Stimulated activated CD4-positive, alpha-beta T cell treated with anti-CD3 and anti-CD28 coated beads, Interleukin-2, amount 100 ng/mL, for 48 hours (primary cell): ENCODE measurements at places on chromosomes 7 and 10.

- DNase-seq = peak; percentile 33
These were observed at the start of gene ZNF365 for GRCh38 chr10:62373995-62374861. TSS of gene ZNF365 (plus strand) at chr10:62374369. CDS start at chr10:62376194, 1,825 bp downstream.

GRCh38 chr10:3790858-3791257 lies 5.8 kb upstream of the KLF6 start:
- DNase-seq = no peak

DNA sequence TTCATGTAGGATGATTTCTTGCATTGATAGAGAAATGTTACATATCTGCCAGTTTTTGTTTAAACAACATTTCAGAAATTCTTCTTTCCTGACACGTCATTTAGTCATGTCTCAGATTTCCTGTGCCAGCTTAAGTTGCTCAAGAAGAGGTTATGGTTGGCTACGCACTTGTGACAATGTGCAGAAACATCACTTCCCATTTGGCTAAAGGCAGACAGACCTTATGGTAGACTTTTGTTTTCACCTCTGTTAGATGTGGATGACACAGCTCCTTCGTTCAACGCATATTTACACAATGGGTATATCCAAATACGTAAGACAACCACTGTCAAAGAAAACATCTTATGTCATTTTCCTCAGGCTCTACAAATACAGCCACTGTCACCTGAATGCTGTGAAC lies 125.8 kb downstream of the DOCK4 start:
- no peak for DNase-seq

GRCh38 chr10:79941146-79941545 lies 7.8 kb downstream of the SFTPD start:
- no peak for DNase-seq

GRCh38 chr10:116691635-116692034 lies 50.7 kb downstream of the HSPA12A start:
- no peak for DNase-seq

- DNase-seq = no peak
These were observed 1167.7 kb downstream of the XPNPEP1 start for GRCh38 chr10:108755646-108756045.

DNA sequence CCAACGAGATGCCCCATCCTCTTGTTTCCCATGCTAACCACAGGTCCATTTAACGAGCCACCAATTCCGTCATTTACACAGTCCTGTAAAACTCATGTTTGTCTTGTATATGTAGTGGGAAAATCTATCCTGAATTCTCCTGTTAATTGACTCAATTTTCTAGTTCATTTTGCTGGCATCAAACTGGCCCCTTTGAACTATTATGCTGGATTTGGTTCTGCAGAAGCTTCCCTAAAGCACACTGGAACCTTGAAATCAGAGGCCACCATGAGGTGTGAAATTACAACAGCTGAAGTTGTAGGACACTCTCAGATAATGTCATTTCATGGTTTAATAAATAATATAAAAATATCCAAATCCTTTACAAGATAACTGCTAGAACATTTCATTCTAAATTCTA lies 129.8 kb upstream of the AKR1E2 start:
- DNase-seq = no peak

GRCh38 chr10:126081841-126082466 lies 185.6 kb downstream of the FANK1 start:
- no peak for DNase-seq

DNA sequence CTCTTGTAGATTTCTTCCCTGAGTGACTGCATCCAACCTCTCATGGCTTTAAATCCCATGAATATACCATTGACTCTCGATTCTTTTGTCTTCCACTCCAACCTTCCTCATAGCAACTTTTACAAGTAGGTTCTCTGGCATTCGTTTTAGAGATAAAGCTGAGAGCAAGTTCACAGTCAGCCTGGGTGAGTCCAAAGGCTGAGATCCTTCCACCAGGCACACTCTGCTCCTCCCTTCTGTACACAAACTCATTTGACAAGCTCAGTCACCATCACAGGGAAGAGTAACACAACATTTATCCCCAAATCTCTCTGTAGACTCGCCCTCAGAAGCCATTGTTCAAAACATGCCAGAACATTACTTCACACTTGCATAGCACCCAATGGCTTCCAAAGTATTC lies 10.9 kb downstream of the CTTNBP2 start:
- DNase-seq = no peak

GRCh38 chr10:121112136-121112535 lies 261.0 kb downstream of the WDR11 start:
- no peak for DNase-seq

- no peak for DNase-seq
These were observed 168.7 kb upstream of the LYZL1 start for GRCh38 chr10:29120216-29120615.

DNA sequence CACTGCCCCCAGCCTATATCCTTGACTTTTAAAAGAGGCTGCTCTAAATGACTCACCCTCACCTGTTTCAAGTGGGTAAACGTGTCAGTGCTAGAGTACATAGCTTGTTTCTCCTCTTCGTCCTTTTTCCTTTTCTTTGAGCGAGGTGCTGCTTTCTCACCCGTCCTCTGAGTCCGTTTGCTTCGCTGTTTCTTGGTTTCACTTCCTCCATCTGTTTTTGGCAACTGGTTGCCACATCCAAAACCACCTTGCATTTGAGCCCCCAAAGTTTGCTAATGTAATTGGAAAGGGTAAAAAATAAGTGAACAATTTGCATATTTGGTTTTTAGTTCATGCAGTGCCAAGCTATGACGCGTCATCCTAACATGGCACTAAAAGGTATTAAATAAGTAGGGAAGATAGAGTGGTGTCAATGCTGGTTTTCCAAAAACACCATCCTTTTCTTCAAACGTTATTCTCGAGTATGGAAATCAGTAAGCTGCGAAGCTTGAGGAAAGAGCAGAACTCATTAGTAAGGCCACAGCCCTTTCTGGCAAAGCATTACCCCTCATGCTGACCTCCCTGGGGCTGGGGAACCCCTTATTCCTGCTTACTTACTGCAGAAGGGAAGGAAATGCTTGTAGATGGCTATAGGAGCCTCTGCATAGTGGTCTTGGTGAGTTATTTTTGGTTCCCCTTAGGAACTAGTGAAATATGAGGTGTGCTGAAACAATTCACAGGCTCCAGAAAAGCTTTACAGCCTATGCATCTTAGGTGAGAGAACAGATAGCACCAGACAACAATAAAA lies 133.5 kb downstream of the GALNT11 start:
- no peak for DNase-seq

DNA sequence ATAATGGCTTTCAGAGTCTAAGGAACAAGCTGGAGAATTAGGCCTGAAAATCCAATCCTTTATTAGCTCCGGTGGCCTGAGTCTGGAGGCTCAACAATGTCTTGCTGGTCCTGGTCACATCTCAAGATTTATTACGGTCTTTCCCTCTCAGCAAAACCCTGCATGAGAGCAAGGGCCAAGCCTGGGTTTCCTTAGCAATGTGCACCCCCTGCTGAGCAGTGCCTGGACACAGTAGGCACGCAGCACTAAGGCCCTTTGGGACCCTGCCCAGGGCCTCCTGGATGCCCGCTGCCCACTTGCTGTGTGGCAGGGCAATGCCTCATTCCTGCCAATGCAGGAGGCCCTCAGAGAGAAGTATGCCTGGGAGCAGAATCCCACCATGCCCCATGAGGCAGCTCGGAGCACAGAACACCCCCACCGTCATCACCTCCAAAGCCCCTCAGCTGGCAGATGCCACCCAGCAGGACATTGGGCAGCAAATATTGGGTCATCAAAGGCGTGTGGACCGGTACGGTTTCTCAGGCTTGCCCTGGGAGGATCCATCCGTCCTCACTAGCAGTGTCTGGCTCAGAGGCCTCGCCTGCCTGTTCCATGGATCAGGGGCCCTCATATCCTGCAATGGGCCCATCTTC lies 156.4 kb downstream of the OAT start:
- DNase-seq = no peak

DNA sequence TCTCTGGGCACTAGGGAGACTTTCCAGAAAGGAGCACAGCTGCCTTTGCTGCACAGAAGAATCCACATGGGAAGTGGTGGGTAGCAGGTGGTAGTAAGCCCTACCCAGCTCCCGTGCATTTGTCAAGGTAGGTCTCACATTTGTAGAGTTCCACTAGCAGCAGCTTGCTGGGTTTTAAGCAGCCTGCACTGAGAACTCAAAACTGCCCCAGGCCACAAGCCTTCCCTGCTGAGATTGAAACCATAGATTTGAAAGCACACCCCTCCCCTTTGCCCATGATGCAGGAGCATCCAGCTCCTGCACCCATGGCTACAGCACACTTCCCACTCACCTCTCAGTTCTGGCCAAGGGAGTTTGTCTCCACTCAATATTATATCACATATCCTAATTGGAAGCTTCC lies 604.5 kb upstream of the STEAP1 start:
- no peak for DNase-seq
